HFFc6 (cell line): ENCODE measurements at places on chromosomes 7 and 10.

DNA sequence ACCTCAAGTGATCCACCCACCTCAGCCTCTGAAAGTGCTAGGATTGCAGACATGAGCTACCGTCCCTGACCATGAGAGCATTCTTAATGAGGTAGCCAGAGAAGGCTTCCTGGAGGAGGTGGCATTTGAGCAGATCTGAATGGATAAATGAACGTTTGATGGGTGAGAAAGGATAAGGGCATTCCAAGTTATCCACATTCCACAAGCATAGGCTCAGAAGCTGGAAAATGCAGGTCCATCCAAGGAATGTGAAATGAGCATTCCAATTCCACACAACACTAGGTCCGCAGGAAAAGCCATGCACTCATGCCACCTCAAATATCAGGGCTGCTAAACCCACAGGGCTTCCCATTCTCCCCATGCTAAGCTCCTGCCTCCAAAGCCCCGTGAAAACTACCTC is 17.0 kb downstream of the TMEM130 start:
- DNase-seq, result peak; percentile 45

DNA sequence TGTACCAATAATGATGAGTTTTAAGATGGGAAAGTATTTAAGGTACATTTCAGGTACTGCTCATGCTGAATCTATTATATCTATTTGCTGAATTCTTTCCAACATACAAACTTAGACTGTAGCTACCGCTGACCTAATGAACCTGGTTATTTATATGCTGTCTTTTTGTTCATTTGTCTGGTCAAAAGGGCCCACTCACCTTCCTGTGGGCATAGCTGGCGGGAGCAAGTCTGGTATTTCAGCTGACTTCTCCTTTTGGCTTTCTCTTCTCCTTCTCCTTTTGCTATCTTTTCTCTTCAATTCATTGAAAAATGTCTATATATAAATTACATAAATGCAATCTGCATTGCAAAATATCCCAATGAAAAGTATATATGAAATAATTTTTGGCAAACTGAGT is 9.5 kb downstream of the PLXDC2 start:
- DNase-seq, result no peak

DNA sequence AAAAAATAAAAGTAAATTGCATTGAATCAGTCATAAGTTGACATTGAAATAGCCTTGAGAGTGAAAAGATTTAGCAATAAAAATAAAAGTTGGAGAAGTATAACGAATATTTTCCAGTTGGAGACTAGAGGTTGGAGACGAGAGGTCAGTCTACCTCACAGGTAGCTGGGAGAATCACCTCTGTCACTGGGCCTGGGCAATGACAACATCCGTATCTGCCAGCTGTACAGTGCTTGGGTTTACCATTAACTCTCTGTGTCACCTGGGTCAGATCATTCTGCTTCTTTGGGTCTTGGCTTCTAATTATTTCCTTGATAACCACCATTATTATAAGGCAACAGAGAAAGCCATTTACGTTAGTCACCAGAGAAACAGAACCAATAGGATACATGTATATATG is 62.0 kb upstream of the STEAP4 start:
- no peak for DNase-seq

- DNase-seq, result no peak
Measured at GRCh38 chr7:50644586-50644985, 79.4 kb upstream of the DDC start.

GRCh38 chr7:156607332-156608172 is 33.0 kb upstream of the RNF32 start:
- no peak for DNase-seq

DNA sequence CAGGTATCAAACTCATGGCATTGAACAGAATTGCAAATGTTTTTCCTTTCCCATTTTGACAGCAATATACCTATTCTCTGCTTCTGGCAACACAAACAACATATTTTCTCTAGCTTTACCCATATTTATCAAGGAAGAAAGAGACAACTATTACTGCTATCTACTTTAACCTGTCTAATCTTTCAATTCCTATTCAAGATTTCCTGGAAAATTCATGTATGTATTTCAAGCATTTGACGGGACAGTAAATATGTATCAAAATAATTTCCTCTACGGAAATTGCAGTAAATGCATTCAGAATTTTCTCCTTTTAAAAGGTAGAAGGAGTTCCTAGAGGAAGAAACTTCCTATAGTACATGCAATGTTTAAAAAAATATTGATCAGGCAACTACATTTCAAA is 179.3 kb upstream of the LRRN3 start:
- DNase-seq, result no peak

GRCh38 chr7:139451638-139452037 is 31.8 kb downstream of the KLRG2 start:
- DNase-seq, result no peak

GRCh38 chr7:23474094-23474828 is 4.0 kb upstream of the IGF2BP3 start:
- DNase-seq, result peak; percentile 92

DNA sequence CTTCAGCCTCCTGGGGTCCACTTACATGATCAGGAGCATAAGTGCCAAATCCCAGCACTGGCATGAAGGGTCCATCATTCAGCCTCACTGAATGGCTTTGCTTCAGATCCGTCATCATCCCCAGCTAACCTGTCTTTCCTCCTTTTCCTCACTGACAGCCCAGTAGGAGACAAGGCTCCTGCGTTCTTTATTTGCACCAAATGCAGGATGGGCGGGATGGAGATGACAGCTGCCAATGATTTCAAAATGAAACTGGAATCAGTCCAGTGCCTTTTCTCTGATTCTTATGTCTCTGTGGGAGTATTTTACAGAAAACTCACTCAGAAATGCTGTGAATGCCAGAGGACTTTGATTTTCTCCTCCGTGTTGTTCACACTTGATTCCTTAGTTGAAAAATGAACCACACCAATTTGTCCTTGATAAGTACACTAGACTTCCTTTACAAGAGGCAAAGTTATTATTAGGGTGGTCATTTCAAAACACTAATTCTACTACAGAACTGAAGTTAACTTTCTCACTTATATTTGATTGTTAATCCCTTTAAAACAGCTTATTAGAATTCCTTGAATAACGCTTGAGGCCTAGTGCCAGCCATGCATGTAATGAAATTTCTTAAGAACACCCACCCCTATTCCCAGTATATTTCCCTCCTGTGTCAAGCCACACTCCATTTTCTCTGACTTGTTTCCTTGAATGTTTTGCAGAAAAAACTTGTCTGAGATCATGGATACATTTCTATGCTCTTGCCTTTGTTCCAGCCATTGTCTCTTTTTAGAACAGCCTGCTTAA is at the start of gene AKR1C8:
TSS of gene AKR1C8 (minus strand) at position 164 of the 789 bp plus-strand sequence. CDS start at position 118, 46 bp downstream.
- no peak for DNase-seq

GRCh38 chr10:71659111-71659634 is 60.4 kb downstream of the C10orf105 start:
- no peak for DNase-seq

- DNase-seq, result no peak
Measured at GRCh38 chr10:97076781-97077180, 109.0 kb downstream of the SLIT1 start.

- DNase-seq, result no peak
Measured at GRCh38 chr10:129710510-129710847, 243.4 kb downstream of the MGMT start.

DNA sequence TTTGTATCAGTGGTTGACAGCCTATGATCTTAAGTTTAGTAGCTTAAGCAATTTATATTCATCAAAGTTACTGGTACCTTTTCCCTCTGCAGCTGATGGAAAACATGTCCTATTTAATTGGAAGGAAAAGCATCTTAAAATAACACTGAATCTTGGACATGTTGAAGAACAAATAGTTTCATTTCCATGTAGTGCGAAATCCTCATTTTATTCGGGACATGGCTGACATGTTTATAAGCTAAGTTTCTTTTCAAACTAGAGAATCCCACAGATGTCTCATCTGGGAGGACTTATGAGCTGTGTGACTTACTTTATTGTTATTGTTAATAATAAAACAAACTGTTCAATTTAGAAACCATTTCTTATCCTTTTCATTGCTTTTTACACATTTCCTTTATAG is 461.0 kb downstream of the SUGCT start:
- DNase-seq, result no peak

GRCh38 chr10:112902730-112903129 is 47.3 kb upstream of the TCF7L2 start:
- no peak for DNase-seq

GRCh38 chr7:95867309-95867708 is 95.0 kb downstream of the DYNC1I1 start:
- no peak for DNase-seq

GRCh38 chr7:72919256-72919775 is 5.6 kb upstream of the POM121 start:
- peak; percentile 8 for DNase-seq

- DNase-seq, result peak; percentile 44
Measured at GRCh38 chr7:95686109-95686508, 86.2 kb upstream of the DYNC1I1 start.

- no peak for DNase-seq
Measured at GRCh38 chr10:110032801-110033700, 25.3 kb downstream of the ADD3 start.

DNA sequence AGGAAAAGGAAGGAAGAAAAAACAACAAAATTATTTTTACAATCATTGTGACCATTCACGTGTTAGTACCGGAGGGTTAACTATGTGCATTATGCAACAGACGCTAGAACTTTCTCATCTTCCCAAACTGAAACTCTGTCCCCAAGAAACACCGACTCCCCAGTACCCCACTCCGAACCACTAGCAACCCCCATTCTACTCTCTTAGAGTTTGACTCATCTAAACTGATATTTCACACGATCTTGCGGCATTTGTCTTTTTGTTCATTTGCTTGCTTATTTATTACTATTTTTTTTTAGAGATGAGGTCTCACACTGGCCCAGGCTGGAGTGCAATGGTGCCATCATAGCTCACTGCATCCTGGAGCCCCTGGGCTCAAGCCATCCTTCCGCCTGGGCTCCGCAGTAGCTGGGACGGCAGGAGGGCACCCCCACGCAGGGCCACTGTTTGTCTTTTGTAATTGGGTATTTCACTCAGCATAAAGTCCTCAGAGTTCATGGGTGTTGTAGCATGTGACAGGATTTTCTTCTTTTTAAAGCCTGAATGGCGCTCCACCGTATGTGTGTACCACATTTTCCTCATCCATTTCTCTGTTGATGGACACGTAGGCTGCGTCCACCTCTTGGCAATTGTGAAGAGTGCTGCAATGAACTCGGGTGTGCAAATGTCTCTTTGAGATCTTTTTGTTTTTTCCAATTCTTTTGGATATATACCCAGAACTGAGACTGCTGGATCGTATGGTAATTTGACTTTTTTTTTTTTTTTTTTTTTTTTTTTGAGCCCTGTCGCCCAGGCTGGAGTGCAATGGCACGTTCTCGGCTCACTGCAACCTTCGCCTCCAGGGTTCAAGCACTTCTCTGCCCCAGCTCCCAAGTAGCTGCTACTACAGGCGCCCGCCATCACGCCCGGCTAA is 9.5 kb downstream of the MNX1 start:
- no peak for DNase-seq

DNA sequence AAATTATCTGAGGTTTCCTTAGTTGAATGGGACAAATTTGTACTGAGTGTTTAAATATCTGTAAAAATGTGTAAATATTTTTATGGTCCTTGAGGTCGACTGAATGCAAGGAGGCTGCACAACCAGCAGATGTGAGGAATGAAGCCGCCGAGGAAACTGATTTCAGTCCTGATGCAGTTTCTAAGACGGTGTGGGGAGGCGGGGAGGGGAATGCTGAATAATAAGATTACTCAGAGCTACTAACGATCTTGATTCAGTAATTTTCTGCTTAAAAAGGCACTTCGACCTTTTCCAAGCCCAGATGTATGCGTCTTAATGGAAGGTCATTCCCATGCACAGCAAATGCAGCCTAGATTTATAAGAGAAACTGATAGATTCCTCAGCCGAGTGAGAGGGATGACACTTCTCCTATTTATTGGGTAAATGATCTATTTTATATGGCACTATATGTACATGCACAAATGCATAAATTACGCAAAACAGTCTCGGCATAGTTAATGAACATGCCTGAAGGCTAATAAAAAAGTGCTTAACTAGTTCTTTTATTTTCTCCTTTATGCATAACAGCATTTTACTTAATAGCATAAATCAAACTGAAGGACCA is 167.6 kb upstream of the PITRM1 start:
- DNase-seq, result no peak

GRCh38 chr7:80997841-80998240 is 79.0 kb upstream of the SEMA3C start:
- DNase-seq, result no peak

GRCh38 chr10:7492660-7493046 is 81.8 kb upstream of the SFMBT2 start:
- DNase-seq, result no peak

DNA sequence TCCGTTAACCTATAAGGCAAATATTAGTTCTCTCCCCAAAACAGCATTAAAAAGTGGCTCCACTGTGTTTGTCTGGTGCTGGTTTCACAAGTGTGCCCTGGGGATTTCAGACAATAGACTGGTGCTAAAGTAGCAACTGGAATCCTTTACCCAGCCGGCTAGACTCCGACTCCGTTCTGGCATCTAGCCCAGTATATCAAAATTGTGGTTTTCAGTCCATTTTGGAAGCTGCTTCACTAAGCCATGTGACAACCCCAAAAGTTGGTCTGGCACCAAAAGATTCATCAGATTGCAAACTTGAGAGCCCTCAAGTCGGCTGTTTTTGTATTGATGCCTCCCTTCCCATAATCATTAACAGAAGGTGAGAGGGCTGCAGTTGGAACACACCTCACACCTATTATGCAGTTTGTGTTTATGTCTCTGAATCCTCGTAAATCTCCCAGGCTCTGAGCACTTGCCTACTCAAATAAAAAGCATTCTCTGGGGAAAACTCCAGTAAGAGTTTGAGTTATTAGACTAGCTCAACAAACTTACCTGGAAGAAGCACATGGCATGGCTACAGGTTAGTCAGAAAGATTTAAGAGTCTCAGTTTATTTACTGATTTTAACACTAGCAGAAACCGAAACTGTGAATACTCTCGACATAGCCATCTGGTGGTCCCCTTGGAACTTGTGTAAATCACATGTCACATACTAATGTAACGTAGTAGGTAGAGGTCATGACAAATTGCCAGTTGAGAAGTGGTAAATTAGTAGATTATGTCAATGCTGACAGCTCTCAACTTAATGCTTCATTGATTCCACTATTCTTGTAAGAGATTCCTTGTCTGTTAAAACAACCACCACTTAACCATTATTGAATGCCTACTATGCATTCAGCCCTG is 14.8 kb upstream of the WNT16 start:
- DNase-seq, result no peak

GRCh38 chr7:84194484-84195271 is at the start of gene SEMA3A:
Gene SEMA3A (minus strand): TSS chr7:84194789. CDS start chr7:84194586, 203 bp downstream.
- DNase-seq, result peak; percentile 72

DNA sequence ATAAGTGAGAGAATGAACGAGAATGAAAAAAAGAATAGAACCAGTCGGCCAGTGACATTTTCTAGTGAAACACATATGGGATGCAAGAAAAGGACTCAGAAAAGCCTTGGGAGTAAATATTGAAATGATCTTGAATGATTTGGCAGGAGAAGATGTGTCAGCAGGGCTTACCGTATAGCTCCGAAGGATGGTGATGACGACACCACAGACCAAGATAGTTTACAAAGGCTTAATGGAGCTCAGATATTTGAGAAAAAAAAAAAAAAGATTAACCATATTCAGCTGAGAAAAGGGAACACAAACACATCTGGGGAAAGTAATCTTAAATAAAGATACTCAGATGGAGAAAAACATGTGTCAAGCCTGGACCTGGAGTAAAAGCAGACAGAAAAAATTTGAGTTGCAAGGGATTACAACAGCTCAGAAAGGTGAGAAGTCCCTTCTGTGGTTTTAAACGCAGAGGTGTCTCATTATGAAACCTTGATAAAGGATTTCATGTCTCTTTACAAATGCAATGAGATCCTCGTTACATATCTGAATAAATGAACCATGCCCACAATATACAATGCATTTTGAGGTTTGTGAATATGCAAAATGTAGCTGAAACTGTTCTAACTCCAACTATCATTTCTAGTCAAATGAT is 36.0 kb downstream of the DNAJB9 start:
- DNase-seq, result no peak
